Nucleus accumbens (tissue), 56 donors: ENCODE measurements at places on chromosomes 16 and 17.
A peak's percentile ranks its signal among the peaks of the same experiment; 100 is the strongest.

DNA sequence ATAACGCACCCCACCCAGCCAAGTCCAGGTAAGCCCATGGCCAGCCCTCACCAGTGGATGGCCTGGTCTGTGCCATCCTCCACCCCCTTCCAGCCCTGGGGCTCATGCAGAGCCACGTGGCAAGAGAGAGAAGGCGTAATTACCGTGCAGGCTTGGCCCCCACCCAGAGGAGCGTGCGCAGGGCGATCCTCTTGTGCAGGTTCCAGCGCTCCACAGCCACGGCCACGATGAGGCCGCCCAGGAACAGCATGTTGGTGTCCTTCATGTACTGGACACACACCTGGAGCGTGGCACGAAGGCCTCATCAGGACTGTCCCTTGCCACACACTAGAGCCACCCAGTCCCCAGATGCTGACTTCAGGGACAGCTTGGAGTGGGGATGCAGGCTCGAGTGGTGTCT is 6.7 kb downstream of the SLC13A5 start:
- no peak for DNase-seq

GRCh38 chr16:2597560-2597902 is 59.7 kb downstream of the PDPK1 start:
- DNase-seq: no peak

- no peak for DNase-seq
Observed at GRCh38 chr16:51355195-51355594, 204.1 kb upstream of the SALL1 start.

DNA sequence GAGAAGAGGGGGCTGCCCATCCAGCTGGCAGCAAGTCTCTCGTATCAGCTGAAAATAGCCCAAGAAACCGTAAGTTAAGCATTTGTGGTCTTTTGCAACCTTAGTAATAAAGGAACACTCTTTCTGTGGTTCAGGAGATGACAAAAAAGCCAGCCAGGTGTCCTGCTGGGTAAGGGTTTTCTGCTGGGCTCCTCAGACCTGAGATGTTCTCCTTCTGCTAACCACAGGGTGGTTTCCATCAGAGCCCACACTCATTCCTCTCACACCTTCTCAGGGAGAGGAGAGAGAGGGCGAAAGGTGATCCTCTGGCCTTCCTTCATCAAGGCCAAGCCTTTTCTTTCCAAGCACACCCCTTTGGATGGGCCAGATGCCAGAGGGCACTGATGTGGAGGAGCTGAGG is 70.7 kb downstream of the TEX14 start:
- no peak for DNase-seq

DNA sequence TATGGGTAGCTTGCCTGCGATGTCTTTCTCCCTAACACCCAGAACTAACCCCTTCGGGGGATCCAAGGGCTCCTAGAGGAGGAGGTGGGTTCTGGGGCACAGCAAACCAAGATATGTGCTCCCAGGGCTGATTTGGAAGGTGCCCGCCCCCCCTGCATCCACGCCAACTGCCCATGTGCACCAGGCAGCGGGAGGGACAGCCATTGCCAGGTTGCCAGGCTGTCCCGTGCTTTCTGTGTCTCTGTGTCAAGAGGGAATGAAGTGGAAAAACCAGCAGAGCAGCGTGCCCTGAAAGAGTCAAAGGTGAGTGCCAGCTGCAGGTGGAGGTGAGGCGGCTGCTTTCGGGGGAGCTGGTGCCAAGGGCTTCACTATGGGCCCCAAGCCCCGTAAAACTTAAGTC is 6.4 kb downstream of the TEKT5 start:
- no peak for DNase-seq

- no peak for DNase-seq
Observed at GRCh38 chr17:69560987-69561441, 146.5 kb downstream of the MAP2K6 start.

- DNase-seq: no peak
Observed at GRCh38 chr17:75318211-75318610, 29.0 kb upstream of the SLC25A19 start.

- DNase-seq: no peak
Observed at GRCh38 chr17:5813357-5813756, 229.0 kb upstream of the NLRP1 start.

- peak; percentile 18 for DNase-seq
Observed at GRCh38 chr17:40168262-40168832, 8.9 kb upstream of the RAPGEFL1 start.

GRCh38 chr16:49292413-49292812 is 10.8 kb upstream of the CBLN1 start:
- DNase-seq: no peak

DNA sequence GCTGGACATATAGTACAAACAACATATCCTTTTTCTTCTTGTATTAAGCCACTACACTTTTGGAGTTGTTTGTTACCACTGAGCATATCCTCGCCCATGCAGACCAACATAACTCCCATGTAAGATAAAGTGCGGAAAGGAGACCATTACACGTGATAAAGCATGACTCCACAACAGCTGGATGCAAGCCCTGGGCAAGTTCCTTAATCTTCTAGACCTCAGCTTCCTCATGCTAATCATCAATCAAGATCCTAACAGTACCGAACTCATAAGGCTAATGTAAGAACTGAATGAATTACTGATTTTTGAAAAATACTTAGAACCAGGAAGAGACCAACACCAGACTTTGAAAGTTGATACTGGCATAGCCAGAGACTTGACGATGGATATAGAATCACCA is 47.0 kb upstream of the GSG1L start:
- no peak for DNase-seq

- no peak for DNase-seq
Observed at GRCh38 chr17:57236686-57237299, 19.5 kb upstream of the MSI2 start.

DNA sequence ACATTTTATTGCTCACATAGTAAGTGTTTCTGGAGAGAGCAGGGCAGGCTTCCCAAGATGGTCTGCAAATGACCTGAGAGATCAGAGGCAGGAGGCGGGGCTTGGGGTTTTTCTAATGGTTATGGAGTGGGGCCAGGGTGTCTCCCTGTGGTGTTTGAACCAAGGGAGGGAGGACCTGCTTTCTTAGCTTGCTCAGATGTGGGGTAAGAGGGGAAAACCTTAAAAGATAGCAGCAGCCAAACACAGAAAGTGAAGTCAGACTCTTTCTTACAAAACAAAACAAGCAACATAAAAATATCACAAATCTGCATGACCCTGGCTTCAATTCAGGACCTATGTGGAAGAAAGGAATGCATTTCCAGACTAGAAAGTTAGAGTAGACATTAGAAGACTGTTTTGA is 22.9 kb upstream of the DNAJA2 start:
- DNase-seq: no peak

DNA sequence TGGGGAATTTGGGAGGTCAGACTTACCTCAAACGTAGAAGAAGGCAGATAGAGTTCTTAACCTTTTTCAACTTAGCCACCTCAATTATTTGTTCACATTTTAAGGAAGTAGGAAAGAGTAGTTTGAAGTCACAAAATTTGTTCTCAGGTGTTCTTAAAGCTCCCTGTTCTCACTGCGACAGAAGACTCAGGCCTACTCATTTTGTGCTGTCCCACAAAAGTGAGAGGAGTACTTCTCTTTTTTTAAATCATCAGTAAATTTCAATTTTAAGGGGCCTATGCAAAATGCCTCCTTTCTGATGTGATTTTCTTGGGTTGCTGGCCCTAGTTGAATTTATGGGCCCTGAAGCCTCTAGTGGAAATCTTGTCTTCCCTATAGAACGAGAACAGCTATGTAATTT is 133.4 kb downstream of the MAP2K6 start:
- DNase-seq: no peak

DNA sequence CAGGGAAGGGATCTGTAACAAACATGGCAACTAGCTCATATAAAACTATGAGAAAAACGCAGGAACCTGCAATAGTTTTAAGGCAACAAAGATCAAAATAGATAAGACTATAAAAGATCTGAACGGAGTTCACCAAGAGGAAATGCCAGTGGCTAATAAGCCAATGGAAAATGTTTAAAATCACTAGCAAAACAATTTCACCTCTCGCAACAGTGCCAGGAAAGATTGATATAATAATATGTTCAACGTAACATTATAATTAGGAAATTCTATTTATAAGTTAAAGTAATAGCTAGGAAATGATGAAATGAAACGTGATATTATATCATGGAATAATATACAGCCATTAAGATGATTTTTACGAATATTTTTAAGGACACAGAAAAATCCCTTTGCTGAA is 16.0 kb downstream of the MRC2 start:
- DNase-seq: no peak

- DNase-seq: no peak
Observed at GRCh38 chr17:65547253-65547670, 14.2 kb downstream of the AXIN2 start.

- no peak for DNase-seq
Observed at GRCh38 chr16:65116818-65117430, 4.9 kb downstream of the CDH11 start.

GRCh38 chr16:56242740-56243139 is 51.5 kb downstream of the GNAO1 start:
- DNase-seq: no peak
